ENCODE measurements at places on chromosomes 5 and 9.

DNA sequence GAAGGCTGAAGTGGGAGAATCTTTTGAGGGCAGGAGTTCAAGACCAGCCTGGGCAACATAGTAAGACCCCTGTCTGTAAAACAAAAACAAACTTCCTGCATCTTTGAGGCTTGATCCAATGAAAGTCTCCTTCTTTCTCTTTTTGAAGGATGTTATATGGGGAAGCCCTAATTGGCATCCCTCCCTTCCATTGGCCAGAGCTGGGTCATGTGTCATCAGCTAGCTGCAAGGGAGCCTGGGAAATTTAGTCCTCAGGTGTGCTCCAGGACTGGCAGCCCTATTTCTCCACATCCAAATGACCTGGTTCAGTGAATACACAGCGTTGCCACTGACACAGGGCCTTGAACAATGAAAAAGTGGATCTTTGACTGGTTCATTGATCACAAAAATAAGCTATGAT lies 9.0 kb upstream of the IER5L start:
- DNase-seq = no peak

DNA sequence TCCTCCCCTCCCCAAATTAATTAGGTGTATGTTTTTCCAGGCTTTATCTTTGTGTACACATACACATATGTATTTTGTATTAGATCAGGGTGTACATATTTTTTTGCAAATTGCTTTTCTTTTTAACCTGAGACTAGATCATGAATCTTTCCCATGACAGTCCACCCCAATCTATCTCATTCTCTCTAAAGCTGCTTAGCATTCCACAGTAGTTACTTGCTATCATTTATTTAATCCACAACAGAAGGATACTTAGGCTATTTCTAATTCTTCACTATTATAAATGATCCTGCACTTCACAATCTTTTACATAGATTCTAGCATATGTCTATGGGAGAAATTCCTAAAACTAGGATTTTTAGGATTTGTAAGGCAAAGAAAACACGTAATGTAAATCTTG lies 43.9 kb downstream of the SH3RF2 start:
- no peak for DNase-seq

DNA sequence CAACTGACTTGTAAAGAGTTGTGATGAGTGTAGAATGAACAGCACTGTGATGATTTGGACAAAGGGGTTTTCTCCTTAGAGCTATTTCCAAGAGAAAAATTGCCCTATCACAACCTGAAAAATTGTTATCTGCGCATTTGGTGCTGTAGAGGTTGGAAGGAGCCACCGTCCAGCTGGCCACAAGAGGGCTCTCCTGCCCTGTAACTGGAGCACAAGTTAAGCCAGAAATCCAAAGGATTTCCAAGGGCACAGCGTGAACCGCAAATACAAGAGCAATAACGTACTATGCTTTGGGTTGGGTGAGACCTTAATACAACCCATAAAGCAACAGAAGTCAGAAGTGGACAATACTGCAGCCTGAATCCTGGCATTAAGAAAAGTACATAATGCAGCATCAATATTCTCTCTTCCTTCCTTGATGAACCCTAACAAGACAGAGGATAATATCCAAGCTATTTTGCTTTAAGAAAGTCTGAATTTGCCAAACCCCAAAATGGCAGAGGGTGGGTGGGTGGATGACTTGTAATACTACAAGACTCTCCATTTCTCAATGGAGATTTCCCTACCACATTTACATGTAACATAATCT lies 56.8 kb upstream of the SMIM32 start:
- peak; percentile 78 for DNase-seq

- DNase-seq = no peak
Measured at GRCh38 chr5:175866377-175866907, 4.9 kb upstream of the CPLX2 start.

DNA sequence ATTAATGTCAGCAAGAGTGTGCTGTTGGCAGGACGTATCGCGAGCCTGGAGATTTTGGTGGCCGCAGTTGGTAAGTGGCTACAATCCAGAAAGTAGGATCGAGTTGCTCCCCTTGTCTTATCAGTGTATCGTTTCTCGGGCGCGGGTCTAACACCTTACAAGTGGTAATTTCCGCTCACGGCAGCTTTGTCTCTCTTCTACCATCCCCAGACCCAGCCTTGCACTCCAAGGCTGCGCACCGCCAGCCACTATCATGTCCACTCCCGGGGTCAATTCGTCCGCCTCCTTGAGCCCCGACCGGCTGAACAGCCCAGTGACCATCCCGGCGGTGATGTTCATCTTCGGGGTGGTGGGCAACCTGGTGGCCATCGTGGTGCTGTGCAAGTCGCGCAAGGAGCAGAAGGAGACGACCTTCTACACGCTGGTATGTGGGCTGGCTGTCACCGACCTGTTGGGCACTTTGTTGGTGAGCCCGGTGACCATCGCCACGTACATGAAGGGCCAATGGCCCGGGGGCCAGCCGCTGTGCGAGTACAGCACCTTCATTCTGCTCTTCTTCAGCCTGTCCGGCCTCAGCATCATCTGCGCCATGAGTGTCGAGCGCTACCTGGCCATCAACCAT lies 1.1 kb downstream of the PTGER4 start:
- no peak for DNase-seq

- no peak for DNase-seq
Measured at GRCh38 chr5:35041261-35041660, 6.5 kb downstream of the AGXT2 start.

- no peak for DNase-seq
Measured at GRCh38 chr5:135628771-135629563, 50.2 kb upstream of the CXCL14 start.

- DNase-seq = no peak
Measured at GRCh38 chr9:89811356-89811755, 206.5 kb downstream of the GADD45G start.

DNA sequence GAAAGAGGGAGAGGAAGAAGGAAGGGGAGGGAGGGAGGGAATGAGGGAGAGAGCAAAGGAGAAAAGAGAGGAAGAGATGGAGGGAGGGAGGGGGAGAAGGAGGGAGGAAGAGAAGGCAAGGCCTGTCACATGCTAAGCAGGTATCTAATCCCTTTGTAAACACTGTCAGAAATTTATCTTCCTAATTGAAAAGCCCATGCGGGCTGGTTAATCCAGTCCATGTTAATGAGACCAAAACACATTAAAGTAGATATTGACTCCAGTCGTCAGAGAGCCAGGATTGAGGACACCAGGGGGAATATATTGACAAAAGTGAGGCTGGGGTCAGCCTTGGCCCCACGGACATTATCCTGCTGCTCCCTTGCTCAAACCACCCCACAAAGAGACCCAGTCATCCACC lies 37.4 kb upstream of the ALDH1B1 start:
- no peak for DNase-seq

DNA sequence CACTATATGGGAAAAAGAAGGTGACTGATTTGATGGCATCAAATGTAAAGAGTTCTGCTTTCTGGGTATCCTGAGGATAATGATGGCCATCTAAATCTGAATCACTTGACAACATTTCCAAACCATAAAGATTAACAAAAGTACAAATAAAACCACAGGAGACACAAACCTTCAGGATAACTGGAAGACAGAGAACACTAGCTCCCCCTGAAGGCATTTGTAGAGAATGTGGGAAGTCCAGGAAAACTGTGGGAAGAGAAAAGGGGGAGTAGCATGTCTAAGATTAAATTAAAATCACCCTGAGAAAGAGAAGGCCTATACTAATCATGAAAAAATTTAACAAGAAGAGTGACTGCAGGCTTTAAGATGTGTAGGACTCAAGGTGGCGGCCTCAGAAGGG lies 116.2 kb downstream of the PRELID2 start:
- DNase-seq = no peak

GRCh38 chr5:160134332-160134731 lies 15.1 kb upstream of the PWWP2A start:
- DNase-seq = no peak

DNA sequence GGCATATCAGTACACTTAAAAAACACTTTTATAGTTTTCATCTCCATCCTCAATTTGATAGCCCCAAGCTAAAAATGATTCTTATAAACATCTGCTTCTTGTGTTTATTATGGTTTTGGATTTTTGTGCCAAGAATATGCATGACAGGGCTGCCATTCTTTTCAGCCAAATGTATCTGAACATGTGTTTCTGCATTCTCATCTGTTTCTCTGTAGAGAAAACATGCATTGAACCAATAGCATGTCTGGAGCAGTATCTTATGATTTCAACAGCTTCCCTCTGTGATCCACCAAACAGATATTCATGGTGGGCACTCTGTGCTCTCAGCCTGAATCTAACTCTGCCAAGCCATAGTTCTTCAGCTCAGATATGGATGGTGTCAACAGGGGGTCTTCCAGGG lies 99.3 kb upstream of the ERCC6L2 start:
- DNase-seq = no peak

DNA sequence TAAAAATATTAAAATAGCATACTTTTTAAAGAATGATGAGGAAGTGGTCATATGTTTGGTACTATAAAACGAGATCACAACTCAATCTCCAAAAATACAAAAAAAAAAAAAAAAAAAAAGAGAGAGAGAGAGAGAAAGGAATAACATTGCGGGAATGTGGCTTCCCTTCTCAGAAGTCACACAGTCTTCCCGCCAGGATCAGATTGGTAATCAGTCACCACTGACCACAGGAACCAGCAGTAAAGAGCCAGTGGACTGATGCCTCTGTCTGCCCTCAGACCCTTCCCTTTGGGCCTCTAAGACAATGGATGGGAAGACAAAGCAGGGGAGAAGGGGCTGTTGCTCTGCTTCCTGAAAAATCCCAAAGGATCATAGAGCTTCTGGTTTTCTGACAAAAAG lies 104.9 kb downstream of the KLHL3 start:
- DNase-seq = no peak

DNA sequence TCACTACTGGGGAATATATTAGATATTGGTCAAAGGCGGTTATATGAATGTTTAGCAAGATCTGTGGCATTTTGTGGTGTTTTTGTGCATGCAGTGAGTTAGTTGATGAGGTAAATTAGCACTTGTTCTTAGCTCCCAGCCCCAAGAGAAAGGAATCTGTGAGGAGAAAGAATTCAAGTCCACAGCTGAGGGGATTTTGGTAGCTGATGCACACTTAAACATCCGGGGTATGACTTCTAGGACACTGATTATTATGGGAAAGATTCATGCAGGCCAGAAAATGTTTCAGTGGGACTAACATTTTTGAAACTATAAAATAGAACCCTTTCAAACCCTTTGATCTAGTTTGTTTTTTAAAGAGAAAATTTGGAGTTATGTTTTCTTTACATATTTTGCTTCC lies 118.2 kb upstream of the RPS23 start:
- DNase-seq = no peak

GRCh38 chr5:42591015-42591414 lies 165.6 kb upstream of the CCDC152 start:
- DNase-seq = no peak

- no peak for DNase-seq
Measured at GRCh38 chr5:1431021-1431811, 14.0 kb downstream of the SLC6A3 start.

DNA sequence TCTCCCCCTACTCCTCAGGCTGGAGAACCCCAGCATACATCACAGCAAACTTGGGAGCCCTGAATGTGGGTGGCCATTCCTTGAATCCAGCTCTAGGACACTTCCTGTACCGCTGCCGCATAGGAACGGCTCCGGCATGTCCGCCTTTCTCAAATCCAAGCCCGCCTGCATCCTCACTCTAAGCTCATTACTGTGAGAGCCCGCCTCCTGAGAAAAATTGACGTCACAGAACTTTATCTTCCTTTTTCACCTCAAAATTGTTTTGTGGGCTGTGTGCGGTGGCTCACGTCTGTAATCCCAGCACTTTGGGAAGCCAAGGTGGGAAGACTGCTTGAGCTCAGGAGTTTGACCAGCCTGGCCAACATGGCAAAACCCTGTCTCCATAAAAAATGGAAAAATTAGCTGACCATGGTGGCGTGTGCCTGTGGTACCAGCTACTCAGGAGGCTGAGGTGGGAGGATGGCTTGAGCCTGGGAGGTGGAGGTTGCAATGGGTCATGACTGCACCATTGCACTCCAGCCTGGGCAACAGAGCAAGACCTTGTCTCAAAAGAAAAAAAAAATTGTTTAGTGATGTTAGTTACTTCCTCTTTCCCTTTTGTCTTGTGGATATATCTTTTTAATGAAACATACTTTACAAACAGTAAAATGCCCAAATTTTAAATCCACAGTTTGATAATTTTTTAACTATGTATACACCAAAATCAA lies 22.8 kb downstream of the RNF44 start:
- DNase-seq = no peak

GRCh38 chr9:111068771-111069170 lies 30.5 kb upstream of the LPAR1 start:
- no peak for DNase-seq

DNA sequence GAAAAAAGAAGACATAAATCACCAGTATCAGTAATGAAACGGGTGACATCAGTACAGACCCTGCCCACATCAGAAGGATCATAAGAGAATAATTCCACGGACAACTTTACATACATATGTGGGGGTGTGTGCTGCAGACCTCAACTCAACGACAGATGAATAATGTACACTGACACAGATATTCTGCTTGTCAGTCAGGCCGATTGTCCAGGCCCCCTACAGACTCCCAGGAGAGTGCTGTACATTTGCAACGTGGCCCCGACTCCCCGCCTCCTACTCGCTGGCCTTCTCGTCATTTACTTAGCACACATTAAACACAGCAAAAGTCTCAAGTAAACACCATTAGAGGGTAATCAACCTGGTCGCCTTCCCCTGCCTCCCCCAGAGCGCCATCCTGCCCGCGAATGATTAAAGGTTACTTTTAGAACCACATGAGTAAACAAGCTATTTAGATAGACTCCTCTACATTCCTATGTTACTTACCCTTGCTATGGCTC lies 3.5 kb upstream of the TMED9 start:
- no peak for DNase-seq

DNA sequence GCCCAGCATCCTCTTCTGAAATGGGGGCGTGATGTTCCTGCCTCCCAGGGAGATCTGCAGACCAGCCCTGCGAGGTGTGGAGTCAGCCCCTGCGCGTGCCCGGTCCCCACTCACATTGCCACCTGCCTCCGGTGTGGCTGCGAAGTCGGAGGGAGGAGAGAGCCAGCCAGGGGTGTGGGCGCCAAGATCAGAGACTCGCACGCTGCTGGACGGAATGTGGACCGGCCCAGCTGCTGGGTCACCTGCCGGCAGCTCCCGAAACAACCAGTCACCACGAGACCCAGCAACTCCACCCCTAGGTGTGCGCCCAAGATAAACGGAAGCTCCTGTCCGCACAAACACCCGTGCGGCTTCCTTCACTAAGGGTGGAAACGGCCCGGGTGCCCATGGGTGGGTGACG lies 51.1 kb upstream of the EGFL7 start:
- no peak for DNase-seq

- DNase-seq = no peak
Measured at GRCh38 chr9:128911529-128912035, 9.2 kb upstream of the PHYHD1 start.

DNA sequence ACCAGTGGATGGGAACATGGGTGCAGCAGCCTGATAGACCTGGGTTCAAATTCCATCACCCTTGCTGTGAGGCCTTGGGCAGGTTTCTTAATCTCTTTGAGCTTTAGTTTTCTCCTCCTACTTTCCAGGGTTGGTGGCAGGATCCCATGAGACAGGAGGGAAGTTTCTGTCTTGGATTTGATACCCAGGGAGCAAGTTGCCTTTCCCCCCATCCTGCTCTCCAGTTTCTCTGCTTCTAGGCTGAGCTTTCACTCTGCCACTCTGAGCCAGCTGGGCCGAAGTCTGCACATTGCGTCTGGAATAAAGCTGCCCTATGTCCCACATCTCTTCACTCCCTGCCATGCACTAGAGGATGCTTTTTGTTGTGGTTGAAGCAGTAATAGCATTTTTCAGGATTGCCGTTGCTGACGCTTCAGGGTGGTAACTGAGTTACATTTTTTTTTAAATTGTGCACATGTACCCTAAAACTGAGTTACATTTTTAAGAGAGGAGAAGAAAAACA lies 40.5 kb upstream of the ANGPTL2 start:
- DNase-seq = no peak

GRCh38 chr5:82717738-82718137 lies 359.5 kb downstream of the TMEM167A start:
- DNase-seq = no peak
